ENCODE measurements at places on chromosomes 5 and 9.

GRCh38 chr5:123035360-123035917 is 1.1 kb downstream of the PPIC start:
- no peak for DNase-seq

DNA sequence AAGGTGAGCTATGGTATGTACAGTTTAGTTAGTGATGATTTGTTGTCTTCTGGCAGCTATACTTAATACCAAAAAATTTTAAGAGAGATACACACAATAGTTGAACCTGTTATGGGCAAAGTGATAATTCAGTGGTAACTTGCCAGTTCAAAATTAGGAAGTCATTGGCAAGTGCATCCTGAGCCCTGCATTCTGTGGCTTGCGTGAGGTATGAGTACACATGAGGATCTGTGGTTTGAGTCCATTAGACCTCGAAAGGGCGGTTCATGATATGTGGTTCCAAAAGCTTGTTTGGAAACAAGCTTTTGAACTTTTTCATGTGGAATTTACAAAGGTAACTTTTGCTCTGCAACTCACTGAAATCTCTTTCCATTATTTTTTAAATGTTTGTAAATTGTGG is 47.0 kb downstream of the GPR21 start:
- no peak for DNase-seq

GRCh38 chr5:52063186-52063585 is 679.9 kb downstream of the ISL1 start:
- DNase-seq = no peak

DNA sequence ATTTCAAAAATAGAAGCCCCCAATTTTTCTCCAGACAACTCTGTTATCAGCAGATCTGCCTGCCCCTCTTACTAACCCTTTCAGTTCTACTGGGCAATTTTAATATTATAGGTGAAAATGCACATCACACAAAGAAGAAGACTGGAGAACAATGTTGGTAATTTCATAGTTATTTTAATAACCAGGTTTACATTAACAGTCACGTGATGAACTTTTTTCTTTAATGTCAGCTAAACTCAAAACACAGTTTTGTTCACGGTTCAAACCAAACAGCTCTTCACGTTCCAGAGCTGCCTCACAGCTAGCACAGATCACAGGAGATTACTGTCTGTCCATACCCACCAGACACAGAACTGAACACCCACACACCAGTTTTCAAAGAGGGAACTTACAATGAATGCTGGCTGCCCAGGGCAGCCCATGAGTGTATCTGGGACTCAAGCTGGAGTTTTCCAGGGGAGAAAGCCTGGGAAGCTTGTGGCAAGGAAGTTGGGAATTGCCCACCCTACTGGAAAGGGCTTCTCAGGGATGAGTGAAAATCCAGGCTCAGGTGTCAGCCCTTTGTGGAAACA is 119.1 kb downstream of the DPYSL3 start:
- no peak for DNase-seq

GRCh38 chr5:106545325-106545724 is 1125.4 kb downstream of the EFNA5 start:
- DNase-seq = no peak

GRCh38 chr5:74761241-74761640 is 5.7 kb downstream of the GFM2 start:
- DNase-seq = no peak

GRCh38 chr5:171612749-171613148 is 172.9 kb upstream of the SMIM23 start:
- no peak for DNase-seq

GRCh38 chr5:58116346-58116745 is 343.5 kb downstream of the PLK2 start:
- DNase-seq = no peak

DNA sequence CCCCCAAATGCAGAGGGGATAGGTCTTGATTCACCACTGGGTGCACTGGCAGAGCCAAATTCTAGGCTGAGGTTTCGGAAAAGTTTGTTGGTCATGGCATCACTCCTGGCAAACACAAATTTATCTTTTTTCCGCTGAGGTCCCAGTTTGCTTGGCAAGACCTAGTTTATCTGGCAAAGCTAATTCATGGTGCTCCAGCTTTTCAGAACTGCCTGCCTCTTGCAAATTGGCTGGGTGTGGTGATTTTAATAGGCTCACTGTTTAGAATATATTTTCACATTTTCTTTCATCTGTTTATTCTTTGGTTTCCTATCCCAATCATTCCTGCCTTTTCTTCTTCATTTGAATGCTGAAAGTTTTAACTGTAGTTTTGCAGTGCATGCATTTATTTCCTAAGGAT is 50.5 kb upstream of the MAMDC2 start:
- peak; percentile 55 for DNase-seq

- no peak for DNase-seq
Observed at GRCh38 chr9:125529589-125530515, 177.2 kb downstream of the MAPKAP1 start.

GRCh38 chr9:8486095-8486494 is 686.5 kb upstream of the DMAC1 start:
- DNase-seq = peak; percentile 45

DNA sequence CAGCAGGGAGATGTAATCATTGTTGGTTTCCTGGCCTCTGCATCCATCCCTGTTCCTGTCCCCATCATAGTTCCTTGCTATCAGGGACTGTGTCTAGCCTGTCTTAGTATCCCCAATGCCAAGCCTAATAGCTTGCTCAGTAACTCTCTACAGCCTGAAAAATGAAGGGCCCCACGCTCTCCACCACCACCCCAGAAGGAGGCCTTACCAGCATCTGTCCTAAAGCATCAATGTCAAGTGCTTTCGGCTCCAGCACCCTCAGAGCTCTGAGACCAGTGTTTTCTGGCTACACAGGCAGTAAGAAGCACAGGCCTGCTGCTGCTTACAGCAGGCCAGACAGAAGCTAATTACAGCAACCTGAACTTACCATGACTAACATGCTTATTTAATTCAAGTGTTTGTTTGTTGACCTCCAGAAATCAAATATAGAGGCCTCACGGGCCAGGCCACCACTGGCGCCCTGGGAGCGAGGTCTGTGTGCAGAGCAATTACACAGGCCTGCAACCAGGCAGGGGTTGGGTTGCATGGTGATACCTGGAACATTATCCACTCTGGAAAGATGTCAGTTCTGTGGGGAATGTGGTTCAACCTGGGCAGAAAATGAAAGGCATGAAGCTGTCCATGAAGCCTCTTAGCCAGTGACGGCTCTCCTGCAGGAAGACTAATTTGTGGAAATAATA is 124.3 kb downstream of the SLC1A3 start:
- no peak for DNase-seq

- no peak for DNase-seq
Observed at GRCh38 chr9:126674365-126675146, 60.8 kb downstream of the LMX1B start.

DNA sequence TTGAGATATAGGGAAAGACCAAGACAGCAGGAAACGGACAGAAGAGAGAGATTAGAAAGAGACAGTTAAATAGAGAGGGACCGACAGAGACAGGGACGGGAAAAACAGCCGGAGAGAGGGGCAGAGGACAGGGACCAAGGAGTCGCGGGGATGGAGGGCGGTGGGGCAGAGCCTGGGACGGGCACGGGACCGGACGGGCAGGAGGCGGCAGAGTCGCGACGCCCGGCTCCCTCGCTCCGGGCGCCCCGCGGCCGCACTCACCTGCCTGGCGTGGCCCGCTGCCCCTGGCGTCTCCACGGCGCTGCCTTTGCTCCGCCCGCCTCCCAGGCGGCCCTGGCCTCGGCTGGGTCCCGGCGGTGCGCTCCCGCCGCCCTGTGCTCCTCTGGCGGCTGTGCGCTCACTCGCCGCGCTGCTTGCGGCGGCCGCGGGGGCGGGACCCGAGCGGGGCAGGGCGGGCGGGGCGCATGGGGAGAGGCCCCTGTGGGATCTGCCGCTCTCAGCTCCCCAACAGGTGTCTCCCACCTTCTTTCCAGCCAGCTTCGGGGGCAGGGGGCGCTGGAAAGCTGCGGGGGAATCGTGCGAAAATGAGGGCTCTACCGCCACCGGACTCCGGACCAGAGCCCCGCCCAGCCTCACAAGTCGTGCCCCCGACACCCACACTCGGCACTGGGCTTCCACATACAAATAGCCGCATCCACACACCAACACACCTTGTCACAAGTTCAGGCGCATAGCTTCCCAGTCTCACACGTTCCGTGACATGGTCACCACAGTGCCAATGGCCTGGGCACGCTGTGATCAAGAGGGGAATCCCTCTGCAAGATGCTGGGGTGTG is at the start of gene ARID3C:
ARID3C (minus strand) TSS at position 411 of the 835 bp plus-strand sequence. CDS start 1,052 bp downstream, outside the sequence.
- DNase-seq = peak; percentile 40

- no peak for DNase-seq
Observed at GRCh38 chr5:89080467-89081116, 197.6 kb upstream of the MEF2C start.

DNA sequence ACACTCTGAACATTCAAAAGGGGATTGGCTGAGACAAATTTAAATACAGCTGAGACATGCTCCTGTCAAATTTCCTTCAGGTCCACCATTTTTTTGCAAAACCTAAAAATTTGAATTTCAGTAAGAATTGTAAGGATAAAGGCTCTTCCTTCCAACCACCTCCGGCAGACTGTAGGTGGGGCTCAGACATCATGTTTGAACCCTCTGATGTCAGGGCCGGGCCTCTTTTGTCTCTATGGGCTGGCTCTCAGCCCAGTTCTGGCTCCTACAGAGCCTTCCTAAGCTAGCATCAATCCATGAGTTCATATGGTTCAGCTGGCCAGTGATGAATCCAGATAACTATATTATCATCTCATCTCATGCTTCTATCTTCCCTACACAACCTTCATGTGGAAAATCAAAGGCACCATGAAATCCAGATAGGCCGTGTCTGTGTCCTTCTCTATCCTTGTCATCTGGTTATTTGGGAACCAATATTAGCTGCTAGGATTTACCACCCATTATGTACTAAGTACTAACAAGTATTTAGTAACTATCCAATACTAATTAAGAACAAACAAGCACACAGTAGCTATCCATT is 44.2 kb downstream of the NIPSNAP3B start:
- DNase-seq = peak; percentile 81

- no peak for DNase-seq
Observed at GRCh38 chr9:75039009-75039408, 10.9 kb upstream of the CARNMT1 start.

- DNase-seq = no peak
Observed at GRCh38 chr9:129648092-129648763, 6.3 kb upstream of the ASB6 start.

DNA sequence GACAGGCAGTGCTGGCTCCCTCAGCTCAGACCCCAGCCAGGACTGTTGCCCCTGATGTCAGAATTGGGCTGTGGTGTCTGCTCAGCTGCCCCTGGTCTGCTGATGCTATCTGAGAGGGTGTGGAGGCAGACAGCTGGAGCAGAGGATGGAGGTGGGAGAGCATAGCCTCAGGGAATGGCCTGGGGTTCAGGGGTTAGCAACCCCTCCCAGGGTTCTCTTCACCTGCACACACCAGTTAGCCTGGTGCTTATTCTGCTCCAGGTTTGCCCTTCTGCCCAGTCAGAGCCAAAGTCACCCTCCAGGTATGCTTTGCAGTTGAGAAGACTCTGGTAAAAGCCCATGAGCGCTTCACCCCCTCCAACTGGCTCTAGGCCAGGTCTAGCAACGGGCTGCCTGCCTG is 109.8 kb downstream of the SAXO1 start:
- no peak for DNase-seq

DNA sequence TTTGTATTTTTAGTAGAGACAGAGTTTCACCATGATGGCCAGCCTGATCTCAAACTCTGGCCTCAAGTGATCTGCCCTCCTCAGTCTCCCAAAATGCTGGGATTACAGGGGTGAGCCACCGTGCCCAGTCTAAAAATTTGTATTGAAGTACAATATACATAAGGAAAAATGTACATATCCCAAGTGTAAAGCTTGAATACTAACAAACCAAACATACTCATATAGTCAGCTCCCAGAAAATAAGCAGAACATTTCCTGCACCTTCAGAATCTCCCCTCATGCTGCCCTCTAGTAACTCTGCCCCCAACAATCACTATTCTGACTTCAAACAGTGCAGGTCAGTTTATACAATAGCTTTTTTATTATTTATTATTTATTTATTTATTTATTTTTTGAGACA is 1.6 kb upstream of the NOL6 start:
- DNase-seq = no peak

DNA sequence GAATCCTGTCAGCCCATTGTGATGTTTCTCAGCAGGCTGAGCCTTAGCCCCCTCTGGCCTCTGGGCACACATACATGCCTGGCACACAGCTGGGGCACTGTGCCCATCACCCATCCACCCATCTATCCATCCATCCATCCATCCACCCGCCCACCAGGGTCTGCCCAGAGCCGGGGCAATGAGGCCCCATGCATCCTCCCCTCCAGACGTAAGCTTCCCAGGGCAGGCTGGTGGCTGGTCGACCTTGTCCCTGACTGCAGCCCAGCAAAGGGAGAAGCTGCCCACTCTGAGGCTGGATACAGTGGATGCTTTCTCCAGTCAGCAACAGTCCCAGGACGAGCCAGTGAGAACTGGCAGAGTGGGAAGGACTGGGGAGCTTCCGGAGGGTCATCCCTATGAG is 21.1 kb upstream of the SLC25A51 start:
- DNase-seq = no peak

GRCh38 chr5:57225553-57225952 is 51.7 kb downstream of the GPBP1 start:
- DNase-seq = no peak

DNA sequence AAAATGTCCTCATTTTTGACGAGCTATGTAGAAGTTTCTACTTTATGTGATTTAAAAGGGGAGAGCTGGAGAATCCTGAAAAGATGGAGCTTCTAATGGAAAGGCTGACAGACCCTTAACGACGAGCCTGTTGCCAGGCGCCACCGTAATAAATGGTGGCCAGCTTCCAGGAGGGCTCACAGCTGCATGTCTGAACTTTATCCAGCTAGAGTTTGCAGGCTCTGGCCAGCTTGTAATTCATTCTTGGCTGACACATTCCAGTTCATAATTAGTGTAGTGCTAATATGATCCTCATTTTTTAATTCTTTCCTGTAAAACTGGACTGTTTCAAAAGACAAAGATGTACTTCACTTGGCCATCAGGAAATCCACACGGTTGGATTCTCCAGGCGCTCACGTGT is 246.7 kb downstream of the GAS1 start:
- DNase-seq = no peak

DNA sequence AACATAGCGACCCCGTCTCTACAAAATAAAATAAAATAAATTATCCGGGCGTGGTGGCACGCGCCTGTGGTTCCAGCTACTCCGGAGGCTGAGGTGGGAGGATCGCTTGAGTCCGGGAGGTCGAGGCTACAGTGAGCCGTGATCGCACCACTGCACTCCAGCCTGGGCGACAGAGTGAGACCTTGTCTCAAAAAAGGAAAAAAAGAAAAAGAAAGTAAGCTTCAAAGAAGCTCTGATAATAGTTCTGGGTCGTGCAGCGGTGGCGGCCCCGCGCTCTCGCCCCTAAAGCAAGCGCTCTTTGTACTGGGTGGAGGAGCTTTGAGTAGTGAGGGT is 6.8 kb downstream of the TLX3 start:
- no peak for DNase-seq

GRCh38 chr5:6372251-6373080 is 5.9 kb downstream of the MED10 start:
- DNase-seq = no peak

DNA sequence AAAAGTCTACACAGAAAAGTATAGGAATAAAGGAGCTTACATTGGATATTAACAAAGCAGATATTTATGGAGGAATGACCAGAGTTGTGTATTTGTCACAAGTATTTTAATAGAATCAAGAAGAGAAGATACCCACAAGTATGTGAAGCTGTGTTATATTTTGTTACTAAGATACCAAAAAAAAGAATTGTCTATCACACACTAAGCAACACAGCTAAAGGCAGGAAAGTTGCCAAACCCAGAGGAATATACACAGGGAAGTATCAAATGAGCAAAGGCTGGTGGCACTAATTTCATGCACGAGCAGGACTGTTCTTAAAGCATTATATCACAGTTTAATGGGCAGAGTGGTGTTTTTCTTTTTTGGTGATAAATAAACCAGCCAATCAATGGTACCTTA is 30.9 kb upstream of the RAI14 start:
- DNase-seq = no peak
